ENCODE measurements at places on chromosomes 4 and X.
A peak's percentile ranks its signal among the peaks of the same experiment; 100 is the strongest.

GRCh38 chr4:95835672-95836071 lies 4.2 kb upstream of the PDHA2 start:
- DNase-seq = no peak

DNA sequence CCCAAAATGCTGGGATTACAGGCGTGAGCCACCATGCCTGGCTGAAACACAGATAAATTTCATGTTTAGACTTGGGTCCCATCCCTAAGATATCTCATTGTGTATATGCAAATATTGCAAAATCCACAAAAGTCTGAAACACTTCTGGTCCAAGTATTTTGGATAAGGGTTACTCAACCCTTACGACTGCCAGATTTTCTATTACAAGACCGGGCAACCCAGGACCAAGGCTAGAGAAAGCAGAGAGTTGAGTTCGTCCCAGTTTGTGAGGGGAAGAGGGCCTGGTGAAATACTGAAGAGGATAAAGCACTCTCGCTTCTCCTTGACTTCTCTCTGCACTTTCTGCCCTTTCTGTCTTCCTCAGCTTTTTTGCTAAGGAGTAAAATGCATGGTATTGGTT lies 34.5 kb downstream of the ZFX start:
- DNase-seq = no peak

DNA sequence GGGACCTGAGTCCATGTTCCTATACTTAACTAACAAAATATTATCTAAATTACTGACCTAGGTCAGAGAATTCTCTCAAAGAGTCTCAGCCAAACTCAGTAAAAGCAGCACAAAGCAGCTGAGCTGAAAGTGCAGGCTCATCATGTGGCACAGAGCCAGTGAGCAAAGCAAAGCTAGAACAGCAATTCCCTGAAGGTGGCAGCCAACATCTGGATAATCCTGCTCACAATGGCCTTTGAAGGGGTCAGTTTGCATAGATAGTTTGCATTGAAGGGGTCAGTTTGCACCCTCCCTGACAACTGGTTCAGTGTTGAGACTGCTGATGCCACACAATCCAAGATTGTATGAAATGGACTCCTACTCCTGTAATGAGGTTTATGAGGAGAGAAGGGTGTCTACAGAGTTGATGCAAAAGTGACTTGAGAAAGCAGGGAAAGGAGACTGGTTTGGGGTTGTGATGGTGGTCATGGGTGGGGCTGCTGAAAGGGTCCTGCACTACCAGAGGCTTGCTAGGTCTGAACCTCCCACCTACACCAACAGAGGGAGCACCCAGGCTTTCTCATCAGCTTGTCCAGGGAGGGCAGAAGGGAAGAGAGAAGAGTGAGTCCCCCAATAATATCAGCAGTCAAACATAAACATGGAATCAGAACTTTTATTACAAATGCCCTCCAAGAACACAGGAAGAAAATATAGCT lies 39.7 kb downstream of the TRIM61 start:
- DNase-seq = no peak

DNA sequence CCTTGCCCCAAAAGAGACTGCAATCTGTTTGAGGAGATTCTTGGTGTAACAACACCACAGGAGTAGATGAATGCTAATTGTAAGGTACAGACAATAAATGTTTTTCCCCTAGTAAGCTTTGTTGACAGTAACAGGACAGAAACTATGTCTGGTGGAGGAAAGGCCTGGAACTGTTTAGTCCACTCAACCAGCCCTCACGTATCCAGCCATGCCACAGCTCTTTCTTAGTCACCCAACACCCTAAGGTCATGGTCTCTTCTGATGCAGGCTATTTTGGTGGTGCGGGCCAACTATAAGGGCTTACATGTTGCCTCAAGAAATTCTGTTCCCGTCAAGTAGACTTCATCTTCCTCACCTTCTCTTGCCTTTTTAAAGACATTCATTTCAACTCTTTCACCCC lies 75.9 kb upstream of the GAB1 start:
- DNase-seq = no peak

DNA sequence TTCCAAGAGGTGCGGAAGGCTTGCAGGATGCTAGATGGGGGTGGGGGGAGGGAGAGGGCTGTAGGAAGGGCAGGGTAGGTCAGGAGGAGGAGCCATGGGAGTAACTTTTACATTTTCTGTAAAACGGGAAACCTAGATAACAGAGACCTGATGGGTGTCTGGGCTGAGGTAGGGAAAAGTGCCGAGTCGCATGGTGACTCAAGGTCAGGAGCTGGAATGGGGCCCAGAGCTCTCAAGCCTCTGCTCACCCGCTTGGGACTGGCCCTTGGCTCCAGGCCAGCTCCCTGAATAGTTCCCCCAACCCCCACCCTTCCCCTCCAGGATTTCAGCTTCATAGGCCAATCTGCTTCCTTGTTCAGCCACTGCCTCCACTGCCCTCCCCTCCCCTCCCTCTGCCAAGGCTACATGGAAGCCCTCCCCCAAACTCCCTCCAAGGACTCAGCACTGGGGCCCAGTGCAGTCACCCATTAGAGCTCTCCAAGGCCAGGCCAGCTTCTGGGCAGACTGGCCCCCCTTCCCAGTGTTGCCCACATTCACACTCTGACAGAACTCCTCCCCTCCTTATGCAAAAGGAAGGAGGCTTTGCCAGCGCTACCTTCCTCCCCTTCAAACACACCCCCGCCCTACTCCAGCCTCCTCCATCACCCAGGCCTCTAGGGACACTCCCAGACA lies 43.6 kb downstream of the TSC22D3 start:
- no peak for DNase-seq

DNA sequence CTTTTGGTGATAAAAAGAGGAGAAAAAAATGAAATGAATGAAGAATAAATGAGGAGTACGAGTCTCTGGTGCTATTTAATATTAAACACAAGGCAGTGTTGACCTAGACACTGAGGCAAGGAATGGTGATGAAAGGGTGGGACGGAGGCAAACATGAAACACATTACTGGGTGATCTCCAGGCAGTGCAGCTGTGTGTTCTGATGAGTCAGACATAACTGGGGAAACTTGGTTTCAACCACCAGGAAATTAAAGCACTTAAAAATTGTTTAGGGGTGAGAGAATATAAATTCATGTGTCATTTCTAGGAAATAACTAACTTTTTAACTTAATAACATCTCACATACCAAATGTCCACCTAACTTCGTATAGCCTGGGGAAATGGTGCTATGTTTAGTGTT lies 19.7 kb upstream of the CXCL6 start:
- DNase-seq = no peak

DNA sequence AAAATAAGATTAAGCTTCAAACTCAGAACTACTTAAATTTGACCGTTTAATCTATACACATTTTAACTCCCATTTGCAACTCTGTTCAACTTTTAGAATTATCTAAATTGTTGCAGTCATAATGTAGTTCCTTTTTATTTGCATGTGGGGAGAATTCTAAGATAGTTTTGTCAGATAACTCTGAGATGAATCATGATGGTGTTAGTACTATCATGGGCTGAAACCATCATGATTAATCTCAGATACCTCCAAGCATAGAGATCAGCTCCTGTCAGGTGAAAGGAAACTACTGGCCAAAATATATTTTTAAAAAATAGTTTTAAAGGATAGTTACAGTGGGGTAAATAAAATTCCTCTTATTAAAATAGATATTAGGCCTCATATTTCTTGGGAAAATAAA lies 39.0 kb downstream of the FBXO8 start:
- DNase-seq = no peak

DNA sequence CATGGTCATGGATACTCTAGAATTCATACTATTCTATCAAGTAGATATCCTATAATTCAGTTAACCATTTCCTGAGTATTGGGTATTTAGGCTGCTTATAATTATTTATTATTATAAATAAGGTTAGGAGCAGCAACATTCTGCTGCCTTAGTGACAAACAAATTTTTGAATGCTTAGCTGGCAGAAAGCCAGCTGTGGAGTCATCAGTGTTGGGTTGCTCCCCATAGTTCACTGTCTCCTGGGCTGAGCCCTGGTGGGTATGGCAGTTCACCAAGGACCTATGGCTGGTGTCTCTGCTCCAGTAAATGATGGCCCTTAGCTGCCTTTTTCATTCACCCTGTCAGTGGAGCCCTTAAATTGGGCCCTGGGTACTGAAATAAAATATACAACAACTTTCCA lies 61.8 kb downstream of the SMARCA5 start:
- DNase-seq = no peak

- no peak for DNase-seq
Measured at GRCh38 chr4:52868133-52868532, 6.0 kb downstream of the RASL11B start.

DNA sequence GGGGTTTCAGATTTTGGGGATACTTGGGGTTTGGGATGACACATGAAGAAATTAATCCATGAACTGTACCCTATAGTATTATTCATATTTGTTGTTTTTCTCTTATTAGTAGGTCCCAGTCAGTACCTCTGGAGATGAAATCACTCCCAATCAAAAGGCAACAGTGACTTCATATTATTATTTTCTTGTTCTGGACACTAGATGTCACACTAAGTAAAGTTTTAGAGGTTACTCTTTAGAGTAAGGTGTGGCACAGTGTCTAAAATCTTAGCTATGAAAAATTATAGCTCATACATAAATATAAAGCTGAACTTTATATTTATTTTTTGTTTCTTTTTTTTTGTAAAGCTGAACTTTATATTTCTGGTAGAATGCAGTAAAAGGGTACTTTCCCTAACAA lies 35.1 kb downstream of the FAM114A1 start:
- peak; percentile 15 for DNase-seq

DNA sequence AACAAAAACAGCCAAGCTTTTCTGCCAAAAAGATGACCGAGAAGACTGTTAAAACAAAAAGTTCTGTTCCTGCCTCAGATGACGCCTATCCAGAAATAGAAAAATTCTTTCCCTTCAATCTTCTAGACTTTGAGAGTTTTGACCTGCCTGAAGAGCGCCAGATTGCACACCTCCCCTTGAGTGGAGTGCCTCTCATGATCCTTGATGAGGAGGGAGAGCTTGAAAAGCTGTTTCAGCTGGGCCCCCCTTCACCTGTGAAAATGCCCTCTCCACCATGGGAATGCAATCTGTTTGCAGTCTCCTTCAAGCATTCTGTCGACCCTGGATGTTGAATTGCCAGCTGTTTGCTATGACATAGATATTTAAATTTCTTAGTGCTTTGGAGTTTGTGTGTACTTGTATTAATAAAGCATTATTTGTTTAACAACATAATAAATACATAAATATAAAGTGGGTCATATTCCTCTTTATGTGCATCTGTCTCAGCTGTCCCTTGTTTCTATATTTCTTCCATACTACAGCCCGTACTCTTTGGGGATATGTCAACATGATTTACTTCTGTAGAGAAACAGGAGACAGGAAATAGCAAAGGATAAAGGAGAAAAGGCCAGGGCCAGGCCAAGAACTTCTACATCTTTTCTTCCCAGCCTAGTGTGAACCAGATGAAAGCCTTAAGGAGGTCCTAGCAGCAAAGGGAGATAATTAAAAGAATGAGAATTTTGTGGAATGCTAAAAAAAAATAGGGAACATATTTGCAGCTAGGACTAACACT lies 667 bp downstream of the PTTG2 start:
- DNase-seq = no peak

DNA sequence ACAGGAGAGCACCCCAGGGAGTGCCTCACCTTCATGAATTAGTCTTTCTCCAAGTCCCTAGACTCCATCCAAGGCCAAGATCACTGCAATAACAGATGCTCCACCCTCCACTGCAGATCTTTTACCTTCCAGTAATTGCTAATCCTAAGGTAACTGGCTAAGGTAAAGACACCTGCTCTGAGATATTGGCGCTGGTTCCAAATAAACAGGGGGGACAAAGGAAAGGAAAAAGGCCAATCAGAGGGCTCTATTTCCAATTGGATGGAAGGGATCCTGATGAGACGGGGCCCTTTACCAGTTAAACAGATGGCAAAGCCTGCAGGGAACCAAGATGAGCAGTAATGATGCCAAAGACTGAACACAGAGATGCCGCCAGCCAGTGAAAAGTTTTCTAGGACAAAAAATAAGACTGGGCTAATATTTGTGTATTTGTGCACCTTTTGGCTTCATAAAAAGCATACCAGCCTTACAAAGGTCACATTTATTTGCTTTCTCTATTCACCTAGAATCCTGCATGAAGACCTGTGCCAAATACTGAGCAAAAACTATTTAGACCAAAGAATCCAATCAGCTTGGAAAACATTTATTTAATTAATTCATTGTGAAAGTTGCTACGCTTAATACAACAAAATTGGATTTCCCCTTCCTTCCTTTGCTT lies 148.5 kb downstream of the PPP3CA start:
- no peak for DNase-seq

- DNase-seq = no peak
Measured at GRCh38 chr4:176277162-176277904, 8.3 kb upstream of the ASB5 start.

DNA sequence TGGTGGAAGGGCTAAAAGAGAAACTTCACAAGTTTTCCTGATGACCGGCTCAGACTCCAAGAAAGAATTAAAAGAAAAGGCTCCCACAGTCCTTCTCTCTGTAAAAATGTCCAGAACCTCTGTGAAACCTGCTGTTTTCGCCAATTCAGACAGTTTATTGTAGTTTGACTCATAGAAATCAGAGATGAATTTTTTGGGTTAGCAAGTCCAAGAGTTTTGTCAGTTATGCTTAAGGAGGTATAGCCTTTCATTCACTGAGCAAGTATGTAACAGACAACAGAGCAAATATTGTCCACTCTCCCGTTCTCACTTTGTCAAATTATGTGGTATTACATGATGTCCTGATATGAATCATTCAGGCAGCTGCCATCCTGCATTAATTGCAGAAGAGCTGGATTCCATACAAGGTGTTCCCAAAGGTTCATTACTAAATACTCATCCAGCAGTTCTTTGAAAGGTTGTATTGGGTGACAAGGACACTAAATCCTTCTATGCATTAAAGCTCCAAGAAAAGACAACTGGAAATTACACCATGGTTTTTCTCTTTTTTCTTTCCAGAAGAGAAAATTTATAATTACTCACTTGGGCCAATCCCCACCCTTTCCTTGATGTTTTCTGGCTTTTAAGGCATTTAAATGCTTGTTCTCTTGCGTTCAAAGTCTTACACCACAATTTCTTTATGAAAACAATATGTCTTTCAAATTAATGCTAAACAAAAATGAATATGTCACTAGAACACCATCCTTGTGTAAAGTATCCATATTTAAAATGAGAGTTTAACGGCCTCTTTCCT lies 30.0 kb upstream of the PLAC1 start:
- DNase-seq = no peak

DNA sequence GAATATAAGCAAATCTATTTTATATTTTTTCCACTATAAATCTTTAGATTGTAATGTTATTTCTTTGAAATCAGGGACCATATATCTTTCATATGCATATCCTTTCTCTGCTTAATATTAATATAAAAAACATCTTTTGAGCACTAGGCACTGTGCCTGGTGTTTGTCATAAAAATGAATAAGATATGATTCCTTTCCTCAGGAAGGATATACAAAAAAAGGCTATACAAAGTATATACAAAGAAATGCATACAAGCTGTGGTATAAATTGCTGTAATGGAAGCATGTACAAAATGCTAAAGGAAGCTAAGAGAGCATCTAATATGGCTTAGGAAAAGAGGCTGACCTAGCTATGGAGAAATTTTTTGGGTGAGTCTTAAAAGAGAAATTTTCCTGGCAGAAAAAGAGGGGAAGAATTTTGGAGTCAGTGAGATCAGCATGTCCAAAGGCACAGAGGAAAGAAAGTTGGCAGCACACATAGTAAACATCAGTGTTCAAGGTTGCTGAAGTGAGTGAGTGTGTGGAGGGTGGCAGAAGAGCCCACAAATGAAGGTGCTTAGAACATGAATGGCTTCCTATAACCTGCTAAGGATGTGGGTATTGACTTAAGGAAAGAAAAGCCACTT lies 500.0 kb downstream of the SPRY1 start:
- no peak for DNase-seq
